ENCODE measurements at places on chromosomes 4 and X.

GRCh38 chr4:43103048-43103447, 210.5 kb downstream of the GRXCR1 start:
- no peak overlapping the region for H3K27ac ChIP-seq
- H3K36me3 ChIP-seq, result no peaks in the 10 kb centered on the region
- no peaks in the 10 kb centered on the region for H3K27me3 ChIP-seq
- no peak overlapping the region for H3K4me3 ChIP-seq
- no peak for DNase-seq
- H3K4me1 ChIP-seq, result no peaks in the 10 kb centered on the region

GRCh38 chr4:159173886-159174285, 71.0 kb downstream of the RAPGEF2 start:
- H3K36me3 ChIP-seq, result peaks cover 1% of the 10 kb centered on the region
- DNase-seq, result no peak
- H3K27me3 ChIP-seq, result no peaks in the 10 kb centered on the region
- H3K27ac ChIP-seq, result no peak overlapping the region
- H3K4me1 ChIP-seq, result peaks cover 32% of the 10 kb centered on the region

DNA sequence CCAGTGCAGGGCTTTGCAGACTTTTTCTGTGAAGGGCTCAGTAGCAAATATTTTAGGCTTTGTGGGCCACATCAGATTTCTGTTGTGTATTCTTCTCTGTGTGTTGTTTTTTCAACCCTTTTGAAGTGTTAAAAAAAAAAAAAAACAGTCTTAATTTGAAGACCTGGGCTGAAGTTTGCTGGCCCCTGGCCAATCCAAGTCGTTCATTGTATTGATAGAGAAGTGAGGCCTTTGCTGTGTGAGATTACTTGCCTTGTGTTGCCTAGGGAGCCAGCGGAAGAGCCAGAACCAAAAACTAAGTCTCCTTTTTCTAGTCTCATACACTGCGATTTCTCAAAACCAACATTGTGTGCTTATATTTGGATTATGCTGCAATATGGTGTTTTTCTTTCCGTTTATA, 46.9 kb downstream of the MTM1 start:
- peaks cover 24% of the 10 kb centered on the region for H3K36me3 ChIP-seq
- H3K4me1 ChIP-seq, result no peaks in the 10 kb centered on the region
- no peak for DNase-seq
- H3K27ac ChIP-seq, result no peak overlapping the region

DNA sequence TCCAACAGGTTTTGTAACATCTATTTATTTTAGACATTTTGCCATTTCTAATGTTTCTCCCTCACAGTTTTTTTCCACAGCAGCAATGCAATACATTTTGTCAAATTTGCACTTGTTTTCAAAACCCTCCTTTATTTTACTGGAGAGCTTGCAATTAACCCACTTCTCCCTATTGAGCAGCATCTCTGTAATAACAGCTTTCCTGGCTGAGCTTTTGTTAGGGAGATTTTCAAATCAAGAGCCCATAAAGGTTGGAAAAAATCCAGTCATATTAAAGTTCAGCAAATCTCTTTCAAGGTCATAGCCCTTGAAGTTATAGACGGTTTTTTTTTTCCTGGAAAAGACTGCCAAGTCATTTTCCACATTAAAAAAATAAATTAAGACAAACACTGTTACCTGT, 450.6 kb upstream of the TENM3 start:
- no peaks in the 10 kb centered on the region for H3K4me1 ChIP-seq
- H3K27ac ChIP-seq, result no peak overlapping the region
- H3K36me3 ChIP-seq, result peaks cover 1% of the 10 kb centered on the region
- no peak for DNase-seq
- no peaks in the 10 kb centered on the region for H3K27me3 ChIP-seq
- H3K4me3 ChIP-seq, result no peak overlapping the region

GRCh38 chrX:26138274-26138673, at the start of gene MAGEB18:
Gene MAGEB18, plus strand, starts transcription at chrX:26138343. Its CDS starts 643 bp downstream, at chrX:26138986.
- no peak for DNase-seq
- no peak within 1 kb of the TSS for H3K4me3 ChIP-seq
- H3K27me3 ChIP-seq, result no peaks in the 10 kb centered on the region

GRCh38 chr4:167100120-167100519, 134.2 kb downstream of the SPOCK3 start:
- no peak overlapping the region for H3K27ac ChIP-seq
- H3K4me1 ChIP-seq, result no peaks in the 10 kb centered on the region
- no peaks in the 10 kb centered on the region for H3K36me3 ChIP-seq
- no peaks in the 10 kb centered on the region for H3K27me3 ChIP-seq
- no peak overlapping the region for H3K4me3 ChIP-seq
- DNase-seq, result no peak

DNA sequence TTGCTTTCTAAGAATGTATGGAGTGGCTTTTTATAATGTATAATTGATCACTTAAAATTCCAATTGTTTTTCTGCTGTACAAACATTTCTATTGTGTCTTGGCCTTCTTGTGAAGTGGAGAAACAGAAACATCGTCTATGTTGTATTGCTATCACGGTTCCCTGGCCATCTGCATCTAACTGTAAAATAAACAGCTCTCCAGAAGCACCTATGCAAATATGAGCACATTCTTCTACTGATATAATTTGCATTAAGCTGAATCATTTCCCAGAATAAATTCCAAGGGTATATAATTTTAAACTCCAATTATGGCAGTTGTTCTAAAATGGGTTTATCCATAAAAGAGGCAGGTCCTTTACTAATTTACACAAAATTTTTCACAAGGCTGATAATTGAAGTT, 261.6 kb upstream of the STS start:
- H3K36me3 ChIP-seq, result no peaks in the 10 kb centered on the region
- H3K4me1 ChIP-seq, result no peaks in the 10 kb centered on the region
- no peak for DNase-seq
- H3K27me3 ChIP-seq, result no peaks in the 10 kb centered on the region
- H3K27ac ChIP-seq, result no peak overlapping the region

DNA sequence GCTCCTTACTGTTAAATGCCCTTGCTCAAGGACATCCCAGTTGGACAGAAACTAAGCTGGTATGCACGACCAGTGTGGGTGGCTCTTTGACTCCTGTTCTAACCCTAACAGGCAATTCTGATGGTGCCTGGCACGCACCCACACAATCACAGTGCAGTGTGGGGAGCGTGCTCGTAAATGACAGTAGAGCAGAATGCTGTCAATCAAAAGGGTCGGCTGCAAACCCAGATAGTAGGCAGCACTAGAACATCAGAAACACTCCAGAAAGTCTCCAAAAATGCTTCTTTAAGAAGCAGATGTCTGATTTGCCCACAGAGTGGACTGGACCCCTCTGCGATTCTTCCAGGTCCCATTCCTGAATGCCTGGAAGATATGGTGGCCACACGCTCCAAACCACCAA, 37.6 kb upstream of the MTM1 start:
- no peaks in the 10 kb centered on the region for H3K4me1 ChIP-seq
- no peak for DNase-seq
- no peak overlapping the region for H3K4me3 ChIP-seq
- no peak overlapping the region for H3K27ac ChIP-seq

DNA sequence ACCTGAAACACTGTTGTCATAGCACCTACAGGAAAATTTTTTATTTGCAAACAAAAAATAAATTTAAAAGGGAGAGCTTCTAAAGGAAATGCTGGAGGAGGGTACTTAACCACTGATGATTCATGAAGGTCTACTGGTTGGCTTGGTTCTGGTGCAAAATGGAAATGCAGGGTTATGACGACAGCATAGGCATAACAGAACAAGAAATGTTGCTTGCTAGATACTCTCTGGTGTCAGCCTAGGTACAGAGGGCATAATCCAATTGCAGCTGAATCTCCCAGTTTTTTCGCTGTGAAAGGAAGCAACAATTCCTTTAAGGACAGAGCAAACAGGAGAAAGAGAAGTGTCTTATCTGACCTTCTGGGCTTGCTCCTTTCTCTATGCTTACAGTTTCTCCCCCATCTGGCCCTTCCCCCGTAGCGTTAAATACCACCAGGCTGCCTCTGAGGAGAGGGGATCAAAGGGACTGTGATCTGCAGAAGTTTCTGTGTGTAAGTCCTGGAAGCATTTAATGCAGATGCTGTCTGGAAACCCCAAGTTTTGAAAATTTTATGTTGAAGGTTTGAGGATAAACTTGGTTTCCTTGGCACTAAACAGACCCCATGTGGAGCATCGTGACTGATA, 23.7 kb upstream of the CASK start:
- H3K4me3 ChIP-seq, result no peak overlapping the region
- no peaks in the 10 kb centered on the region for H3K4me1 ChIP-seq
- no peak for DNase-seq

- H3K4me3 ChIP-seq, result no peak overlapping the region
- peak overlapping the region; percentile 26 for H3K27ac ChIP-seq
- no peaks in the 10 kb centered on the region for H3K27me3 ChIP-seq
- H3K36me3 ChIP-seq, result no peaks in the 10 kb centered on the region
- no peak for DNase-seq
Observed at GRCh38 chrX:63506320-63506719, 155.2 kb upstream of the SPIN4 start.

DNA sequence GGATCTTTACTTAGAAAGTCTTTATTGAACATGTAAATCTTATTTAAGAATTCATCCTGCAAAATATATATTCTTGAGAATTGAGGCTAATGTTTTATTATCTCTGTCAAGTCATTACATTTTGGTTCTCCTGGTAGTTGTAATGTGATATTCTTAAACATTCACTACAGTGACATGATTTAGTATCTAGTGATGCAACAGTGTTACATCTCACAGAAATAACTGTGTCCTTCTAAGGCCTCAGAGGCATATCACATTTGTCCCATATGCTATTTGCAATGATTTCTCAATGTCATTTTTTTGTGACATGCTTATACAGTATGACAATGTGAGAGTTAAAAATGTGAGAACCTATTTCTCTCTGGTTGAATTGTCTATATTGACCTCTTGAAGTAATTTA, 34.1 kb downstream of the PRRG1 start:
- H3K4me3 ChIP-seq, result no peak overlapping the region
- H3K36me3 ChIP-seq, result no peaks in the 10 kb centered on the region
- no peak overlapping the region for H3K27ac ChIP-seq
- H3K27me3 ChIP-seq, result no peaks in the 10 kb centered on the region
- H3K4me1 ChIP-seq, result no peaks in the 10 kb centered on the region

DNA sequence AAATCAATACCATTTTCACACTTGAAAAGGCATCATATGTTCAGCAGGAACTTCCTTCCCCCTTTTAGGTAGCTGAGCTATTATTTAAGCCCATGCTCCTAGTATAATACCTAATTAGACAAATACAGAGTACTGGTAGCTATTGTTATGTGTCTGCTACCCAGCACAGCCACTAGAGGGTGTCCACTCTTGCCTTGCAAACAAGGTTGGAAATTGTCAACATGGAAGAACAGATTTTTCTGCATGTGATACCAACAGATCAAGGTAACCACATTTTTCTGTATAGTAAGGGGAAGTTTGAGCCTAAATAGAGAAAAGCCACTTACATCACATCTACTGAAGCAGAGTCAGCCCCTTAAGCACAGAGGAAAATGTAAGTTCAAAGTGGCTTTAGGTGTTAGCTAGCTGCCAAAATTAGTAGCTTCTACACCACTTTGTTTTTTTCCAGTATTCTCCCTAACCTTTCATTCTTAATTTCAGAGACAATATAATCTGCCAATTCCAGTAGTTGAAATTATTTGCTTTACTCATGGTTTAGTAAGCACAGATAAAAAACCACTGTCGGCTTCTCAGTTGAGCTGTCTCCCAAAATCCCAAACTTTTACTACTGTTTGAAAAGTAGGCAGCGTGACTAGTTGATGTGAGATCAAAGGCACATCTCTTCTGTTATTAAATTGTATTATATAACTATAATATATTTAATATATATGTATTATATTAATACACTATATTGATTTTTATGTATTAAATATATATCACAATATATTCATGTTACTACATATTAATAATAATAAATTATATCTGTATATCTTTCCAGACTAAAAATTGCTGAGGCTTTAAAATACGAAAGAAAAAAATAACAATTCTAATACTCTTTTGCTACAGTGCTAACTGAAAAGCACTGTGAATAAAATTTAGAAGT, 38.2 kb downstream of the EDNRA start:
- H3K27ac ChIP-seq, result no peak overlapping the region
- DNase-seq, result no peak
- no peak overlapping the region for H3K4me3 ChIP-seq
- H3K36me3 ChIP-seq, result no peaks in the 10 kb centered on the region

GRCh38 chr4:106334741-106335470, 18.6 kb downstream of the AIMP1 start:
- H3K4me1 ChIP-seq, result peaks cover 18% of the 10 kb centered on the region
- no peaks in the 10 kb centered on the region for H3K27me3 ChIP-seq

GRCh38 chrX:119885554-119886428, 9.9 kb upstream of the AKAP14 start:
- no peak for DNase-seq
- H3K4me3 ChIP-seq, result peak overlapping the region; percentile 67
- peaks cover 6% of the 10 kb centered on the region for H3K4me1 ChIP-seq
- H3K27me3 ChIP-seq, result no peaks in the 10 kb centered on the region
- peak overlapping the region; percentile 69 for H3K27ac ChIP-seq

GRCh38 chr4:6079965-6080364, 61.7 kb upstream of the C4orf50 start:
- DNase-seq, result no peak
- H3K4me1 ChIP-seq, result peaks cover 1% of the 10 kb centered on the region
- no peaks in the 10 kb centered on the region for H3K27me3 ChIP-seq
- H3K27ac ChIP-seq, result no peak overlapping the region
- H3K4me3 ChIP-seq, result no peak overlapping the region
- H3K36me3 ChIP-seq, result peaks cover 51% of the 10 kb centered on the region

DNA sequence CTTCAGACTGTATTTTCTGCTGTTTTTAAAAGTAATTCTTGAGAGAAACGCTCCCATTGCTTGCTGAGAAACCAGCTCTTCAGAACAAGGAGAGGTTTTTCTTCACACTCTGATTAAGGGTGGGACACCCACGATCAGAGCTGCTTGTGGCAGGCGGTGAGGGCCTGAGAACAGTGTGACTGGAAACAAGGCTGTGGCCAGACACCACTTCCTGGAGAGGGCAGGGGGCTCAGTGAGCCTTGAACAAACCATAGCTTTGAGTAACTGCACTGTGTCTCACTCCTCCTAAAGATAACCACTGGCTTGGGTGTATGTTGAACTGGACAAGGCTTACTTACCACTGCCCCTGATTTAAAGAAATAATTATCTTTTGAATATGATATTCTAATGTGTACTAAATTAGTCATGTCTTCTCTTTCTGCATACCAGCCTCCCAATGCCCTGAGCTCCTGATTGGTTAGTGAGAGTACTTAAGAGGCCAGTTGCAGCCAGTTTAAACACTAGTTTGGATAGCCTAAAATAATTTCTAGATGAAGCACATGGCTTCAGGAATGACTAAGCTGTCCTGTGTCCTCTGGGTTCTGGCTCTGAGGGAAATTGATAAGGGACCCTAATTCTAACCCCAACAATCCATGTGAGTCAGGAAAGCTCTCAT, 3.7 kb upstream of the GPR82 start:
- H3K4me1 ChIP-seq, result peaks cover 30% of the 10 kb centered on the region
- DNase-seq, result no peak
- peak overlapping the region; percentile 28 for H3K4me3 ChIP-seq
- no peaks in the 10 kb centered on the region for H3K27me3 ChIP-seq
- H3K27ac ChIP-seq, result peak overlapping the region; percentile 41

Measured in central memory CD8-positive, alpha-beta T cell (primary cell).